ENCODE measurements at places on chromosomes 4 and X. TPM values are rescaled to one million over a fixed set of nuclear protein-coding genes. Genes with fewer than 3 reads are reported as not detected.
A peak's percentile ranks its signal among the peaks of the same experiment; 100 is the strongest.

IL3RA gene
- total RNA-seq = 5.7 TPM

FANCB gene
- 6.5 TPM for total RNA-seq

GAGE1 gene
- total RNA-seq = not detected

MAGEB3 gene
- total RNA-seq = not detected

CCDC158 gene
- 0.69 TPM for total RNA-seq

PSAPL1 gene
- total RNA-seq = 18.6 TPM

TMEM150C gene
- 11.6 TPM for total RNA-seq

RHOXF2 gene
- not detected for total RNA-seq

RAP1GDS1 gene
- total RNA-seq = 34.6 TPM

TRPC5OS gene
- total RNA-seq = not detected

DNA sequence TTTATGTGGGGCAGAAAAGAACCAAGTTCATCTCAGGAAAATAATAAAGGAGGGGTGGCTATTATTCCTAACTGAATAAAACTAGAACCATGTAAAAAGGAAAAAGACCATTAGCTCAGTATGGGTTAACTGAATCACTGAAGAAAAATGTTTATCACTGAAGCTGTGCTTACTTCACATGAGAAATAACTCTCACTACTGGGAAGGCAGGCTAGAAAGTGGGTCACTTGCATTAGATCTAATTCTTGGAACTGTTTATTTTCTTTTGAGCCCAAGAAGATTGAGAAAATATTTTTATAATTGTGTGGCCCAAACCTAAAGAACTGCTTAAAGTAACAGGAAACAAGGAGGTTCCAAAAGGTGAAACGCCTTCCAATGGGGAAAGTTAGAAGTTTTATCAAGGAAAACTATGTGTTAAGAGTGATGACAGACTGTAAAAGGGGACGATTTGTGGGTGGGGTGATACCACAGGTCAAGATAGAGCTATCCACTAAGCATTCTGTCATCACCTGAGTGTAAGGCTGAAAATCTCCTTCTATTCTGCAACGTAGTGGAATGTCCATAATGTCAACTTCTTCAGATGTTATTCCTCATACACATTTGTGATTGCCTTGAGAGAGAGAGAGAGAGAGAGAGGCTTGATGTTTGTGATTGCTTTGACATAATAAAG is 1083.5 kb downstream of the PCDH7 start:
- no peak for DNase-seq

GRCh38 chr4:124097447-124097846 is 615.1 kb downstream of the ANKRD50 start:
- no peak for DNase-seq

GRCh38 chr4:111453216-111453615 is 692.0 kb upstream of the FAM241A start:
- DNase-seq = no peak

GRCh38 chrX:65731684-65732289 is 64.3 kb downstream of the MSN start:
- DNase-seq = no peak

DNA sequence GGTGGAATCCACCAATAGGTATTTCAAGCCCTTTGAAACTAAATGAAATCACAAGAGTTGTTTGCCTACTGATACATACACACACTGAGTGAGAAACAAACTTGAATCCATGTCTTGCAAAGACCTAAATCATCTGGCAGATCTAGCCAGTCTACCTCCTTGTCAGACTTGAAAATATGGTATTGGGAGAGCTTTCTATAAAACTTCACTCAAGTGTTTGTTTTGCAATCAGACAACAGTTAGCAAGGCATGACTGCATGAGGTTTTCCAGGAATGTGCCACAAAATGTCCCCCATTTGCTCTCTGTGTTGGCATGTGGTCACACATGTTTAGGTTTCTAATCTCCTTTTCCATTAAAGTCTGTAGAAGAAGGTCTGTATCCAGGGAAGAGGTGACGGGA is 52.4 kb downstream of the MAP3K15 start:
- no peak for DNase-seq

DNA sequence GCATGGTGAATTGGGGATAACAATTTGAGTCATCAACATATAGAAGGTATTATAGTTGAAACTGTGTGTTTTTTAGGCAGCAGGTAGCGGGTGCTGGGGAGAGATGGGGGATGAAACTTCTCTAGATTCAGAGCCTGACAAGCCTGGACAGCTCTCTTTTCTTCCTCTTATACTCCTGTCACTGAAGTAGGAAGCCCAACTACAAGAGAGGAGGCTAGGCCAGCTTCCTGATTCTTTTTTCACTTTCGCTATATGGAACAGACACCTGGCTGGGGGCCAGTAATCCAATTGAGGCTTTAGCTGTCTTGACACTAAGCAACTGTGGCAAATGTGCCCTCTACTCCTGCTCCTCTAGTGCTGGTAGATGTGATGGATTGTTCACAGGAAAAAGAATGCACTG is 69.2 kb downstream of the PHKA1 start:
- no peak for DNase-seq

DNA sequence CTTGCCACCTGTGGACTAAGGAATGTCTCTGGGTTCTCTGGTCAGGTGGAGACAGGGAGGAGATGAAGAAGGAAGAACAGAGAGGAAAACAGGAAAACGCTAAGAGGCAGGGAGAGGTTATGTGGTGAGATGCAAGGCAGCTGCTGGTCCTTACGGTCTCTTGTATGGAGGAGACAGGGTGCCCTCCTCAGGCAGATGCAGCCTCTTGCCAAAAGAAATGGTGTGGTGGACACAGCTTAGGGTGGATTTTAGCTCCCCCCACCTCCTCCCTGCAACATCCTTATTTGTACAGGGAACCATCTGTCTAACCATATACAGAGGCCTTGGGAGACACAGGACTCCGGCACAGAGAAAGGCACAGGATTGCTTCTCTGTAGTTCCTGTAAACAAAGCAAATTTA is 9.7 kb downstream of the OCIAD2 start:
- no peak for DNase-seq

- DNase-seq = no peak
Measured at GRCh38 chr4:15352524-15352923, 75.3 kb upstream of the C1QTNF7 start.

- DNase-seq = no peak
Measured at GRCh38 chr4:80463509-80463908, 128.0 kb downstream of the CFAP299 start.

GRCh38 chr4:122777846-122778673 is 45.6 kb downstream of the BBS12 start:
- no peak for DNase-seq

DNA sequence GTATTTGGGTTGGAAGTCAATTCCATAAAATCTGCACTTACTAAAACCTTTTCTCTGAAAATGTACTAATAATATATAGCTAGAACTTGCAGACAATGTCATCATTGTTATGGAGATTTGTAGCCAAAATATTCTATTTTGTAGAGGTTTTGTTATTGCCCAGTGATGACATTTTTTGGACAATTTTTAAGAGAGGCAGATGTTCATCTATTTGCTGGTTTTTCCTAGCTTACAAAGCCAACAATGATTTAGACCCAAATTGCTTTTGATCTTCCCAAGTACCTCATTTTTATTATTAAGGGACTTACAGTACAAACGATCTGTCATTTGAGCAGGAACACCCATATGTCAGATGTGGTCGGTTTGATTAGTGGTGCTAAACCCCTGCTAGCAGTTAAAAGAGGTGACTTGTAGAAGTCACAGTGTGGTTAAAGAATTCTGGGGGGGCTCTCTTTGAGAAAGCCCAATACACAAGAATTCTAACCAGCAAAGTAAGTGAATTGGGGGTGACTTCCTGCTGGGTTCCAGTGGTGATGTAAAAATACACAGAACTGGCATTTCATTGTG is 136.2 kb downstream of the KIT start:
- DNase-seq = peak; percentile 49

DNA sequence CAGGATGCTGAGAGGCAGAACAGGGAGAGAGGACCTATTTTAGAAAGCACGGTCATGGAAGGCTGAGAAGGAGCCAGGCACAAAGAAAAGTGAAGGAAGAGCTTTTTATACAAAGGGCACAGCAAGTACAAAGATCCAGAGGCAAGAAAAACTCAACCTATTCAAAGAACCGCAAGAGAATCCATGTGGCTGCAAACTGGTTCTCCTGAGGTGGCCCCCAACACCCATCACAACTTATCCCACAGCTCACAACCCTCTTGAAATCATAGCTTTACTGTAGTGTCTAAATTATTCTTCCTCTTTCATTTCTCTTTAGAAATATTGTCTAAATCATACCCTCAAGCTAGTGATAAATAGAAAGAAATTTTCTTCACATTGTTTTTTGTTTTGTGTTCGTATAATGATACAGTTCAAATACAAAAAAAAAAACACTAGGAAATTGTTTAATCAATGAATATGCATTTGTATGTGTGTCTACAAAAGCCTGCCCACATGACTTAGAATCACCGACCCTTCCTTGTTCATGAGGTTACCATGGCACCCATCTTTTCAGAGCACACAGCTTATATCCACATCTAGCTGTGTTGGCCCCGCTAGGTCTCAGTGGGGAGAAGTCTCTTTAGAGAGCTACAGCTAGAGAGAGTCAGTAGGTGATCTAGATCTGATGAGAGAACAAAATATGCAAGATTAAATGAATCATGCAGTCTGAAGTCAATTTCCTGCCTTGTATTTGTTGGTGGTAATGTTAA is 126.9 kb upstream of the DCLK2 start:
- no peak for DNase-seq

GRCh38 chr4:14110407-14110806 is 482.9 kb upstream of the BOD1L1 start:
- no peak for DNase-seq

- DNase-seq = no peak
Measured at GRCh38 chr4:140353786-140354185, 19.7 kb upstream of the SCOC start.

DNA sequence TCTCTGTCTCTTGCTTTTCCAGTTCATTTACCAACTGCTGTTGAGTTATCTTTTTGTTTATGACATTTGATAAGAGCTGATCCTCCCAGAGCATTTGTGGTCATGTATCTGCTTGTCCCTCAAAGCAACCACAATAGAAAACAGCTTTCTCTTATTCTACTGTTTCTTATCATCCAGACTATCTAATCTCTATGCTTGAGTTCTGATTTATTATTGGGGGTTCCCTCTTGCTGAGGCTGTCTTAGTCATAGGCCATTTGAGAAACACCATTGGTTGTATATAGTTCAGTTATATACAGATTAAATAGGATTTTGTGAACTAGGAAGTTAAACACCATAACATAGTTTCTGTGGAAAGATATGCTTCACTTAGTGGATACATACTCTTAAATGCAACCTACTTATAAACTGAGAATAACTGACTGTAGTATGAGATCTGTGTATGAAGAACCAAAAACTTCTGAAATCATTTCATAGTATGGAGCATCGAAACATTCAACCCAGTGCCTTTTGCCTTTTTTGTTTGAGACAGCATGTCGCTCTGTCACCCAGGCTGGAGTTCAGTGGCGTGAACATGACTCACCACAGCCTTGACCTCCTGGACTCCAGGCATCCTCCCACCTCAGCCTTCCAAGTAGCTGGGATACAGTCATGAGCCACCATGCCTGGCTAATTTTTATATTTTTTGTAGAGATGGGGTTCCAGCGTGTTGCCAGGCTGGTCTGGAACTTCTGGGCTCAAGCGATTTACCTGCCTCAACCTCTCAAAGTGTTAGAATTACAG is 75.8 kb downstream of the STIM2 start:
- DNase-seq = no peak

DNA sequence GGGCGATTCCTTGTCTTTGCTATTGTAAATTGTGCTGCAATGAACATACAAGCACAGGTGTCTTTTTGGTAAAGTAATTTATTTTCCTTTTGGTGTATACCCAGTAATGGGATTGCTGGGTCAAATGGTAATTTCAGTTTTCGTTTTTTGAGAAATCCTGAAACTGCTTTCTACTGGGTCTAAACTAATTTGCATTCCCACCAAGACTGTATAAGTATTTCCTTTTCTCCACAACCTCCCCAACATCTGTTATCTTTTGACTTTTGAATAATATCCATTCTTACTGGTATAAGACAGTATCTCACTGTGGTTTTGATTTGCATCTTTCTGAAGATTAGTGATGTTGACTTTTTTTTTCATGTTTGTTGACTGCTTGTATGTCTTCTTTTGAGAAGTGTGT is 2506.0 kb downstream of the PCDH7 start:
- DNase-seq = no peak

GRCh38 chr4:181475359-181475758 is 767.8 kb upstream of the TENM3 start:
- no peak for DNase-seq

- no peak for DNase-seq
Measured at GRCh38 chr4:149884046-149884445, 68.4 kb upstream of the IQCM start.

DNA sequence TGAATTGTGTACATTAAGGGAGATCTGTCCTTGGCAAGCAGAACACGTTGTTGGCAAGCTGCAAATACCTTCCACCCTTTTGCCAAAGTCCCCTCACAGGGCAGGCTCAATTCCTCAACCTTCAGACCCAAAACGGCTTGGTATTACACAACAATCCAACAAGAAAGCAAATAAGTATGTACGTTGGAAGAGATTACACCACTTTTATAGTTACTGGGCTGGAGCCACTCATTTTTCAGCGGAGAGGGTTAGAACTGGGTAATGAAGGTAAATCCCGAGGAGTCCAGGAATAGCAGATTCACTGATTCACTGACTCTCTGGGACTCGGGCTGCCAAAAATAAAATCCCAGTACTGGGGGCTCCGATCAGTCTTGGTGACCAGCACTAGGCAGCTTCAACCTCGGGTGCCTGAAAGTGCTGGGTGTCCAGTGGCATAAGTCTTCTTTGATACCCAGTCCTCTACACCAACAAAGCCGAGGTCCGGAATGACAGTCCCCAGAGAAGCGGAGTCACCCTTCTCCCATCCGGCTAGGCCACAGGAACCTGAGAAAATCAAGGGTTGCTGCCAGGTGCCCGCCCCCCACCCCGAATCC is 587 bp downstream of the TIMM8A start:
- DNase-seq = no peak

DNA sequence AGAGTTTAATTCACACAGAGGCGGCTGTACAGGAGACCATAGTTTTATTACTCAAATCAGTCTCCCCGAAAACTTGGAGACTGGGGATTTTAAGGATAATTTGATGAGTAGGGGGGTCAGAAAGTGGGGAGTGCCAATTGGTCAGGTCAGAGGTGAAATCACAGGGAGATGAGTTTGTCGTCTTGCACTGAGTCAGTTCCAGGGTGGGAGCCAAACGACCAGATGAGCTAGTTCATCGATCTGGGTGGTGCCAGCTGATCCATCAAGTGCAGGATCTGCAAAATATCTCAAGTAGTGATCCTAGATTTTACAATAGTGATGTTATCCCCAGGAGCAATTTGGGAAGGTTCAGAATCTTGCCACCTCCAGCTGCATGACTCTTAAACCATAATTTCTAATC is 4.0 kb downstream of the ETFDH start:
- no peak for DNase-seq

DNA sequence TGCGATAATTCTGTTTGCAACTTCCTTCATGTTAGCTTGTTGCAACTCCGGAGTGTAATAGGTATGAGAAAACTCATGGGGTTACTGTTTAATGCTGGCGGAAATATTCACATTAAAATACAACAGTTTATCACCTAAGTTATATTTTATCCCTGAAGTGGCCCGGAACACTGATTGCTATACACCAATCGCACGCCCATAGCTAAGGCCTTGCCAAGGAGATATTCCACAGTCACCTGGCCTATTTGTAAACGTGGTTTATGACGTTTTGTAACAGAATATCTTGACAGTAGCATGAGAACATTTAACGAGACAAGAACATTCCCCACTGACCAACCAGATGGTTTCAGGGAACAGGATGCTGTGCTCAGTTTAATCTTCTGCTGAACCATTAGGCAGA is 23.2 kb upstream of the FAM90A26 start:
- no peak for DNase-seq

GRCh38 chrX:154380153-154380552 is 1.1 kb downstream of the EMD start:
- DNase-seq = no peak
